Endothelial cell (in vitro differentiated cells): ENCODE measurements at places on chromosomes 12 and 14. TPM values are rescaled to one million over a fixed set of nuclear protein-coding genes. Genes with fewer than 3 reads are reported as not detected.

The PYM1 gene
- 58.6 TPM for total RNA-seq

The GPR162 gene
- total RNA-seq: 52.7 TPM

The KRT6C gene
- total RNA-seq: not detected

The TDP1 gene
- 34.9 TPM for total RNA-seq

The AMN gene
- not detected for total RNA-seq

The HCAR3 gene
- not detected for total RNA-seq

The LMO3 gene
- not detected for total RNA-seq

The RAB5B gene
- total RNA-seq: 130 TPM

The TMEM260 gene
- 17.0 TPM for total RNA-seq

The KCNK13 gene
- total RNA-seq: 0.10 TPM

The SIX1 gene
- 0.41 TPM for total RNA-seq

The SLC38A4 gene
- not detected for total RNA-seq

The CCDC198 gene
- total RNA-seq: not detected

The NOXRED1 gene
- total RNA-seq: 0.49 TPM

The PTCSC3 gene
- total RNA-seq: not detected

The RAPGEF3 gene
- total RNA-seq: 81.5 TPM

The PAPLN gene
- total RNA-seq: 1.1 TPM

The FAM181A gene
- total RNA-seq: not detected

The ACIN1 gene
- 226 TPM for total RNA-seq

The FOXN4 gene
- total RNA-seq: not detected

The FZD10 gene
- not detected for total RNA-seq

The LRP1-AS gene
- total RNA-seq: 0.46 TPM

The ERH gene
- total RNA-seq: 282 TPM

The BICDL1 gene
- 2.8 TPM for total RNA-seq

The CPNE6 gene
- total RNA-seq: not detected

The NGB gene
- total RNA-seq: not detected

The NPFF gene
- total RNA-seq: not detected

The FGD4 gene
- 17.2 TPM for total RNA-seq

The USP30 gene
- 13.6 TPM for total RNA-seq

The LMNTD1 gene
- not detected for total RNA-seq

The AACS gene
- total RNA-seq: 77.6 TPM

The RPAP3 gene
- 36.8 TPM for total RNA-seq

The DAO gene
- 0.41 TPM for total RNA-seq

The HSPA2 gene
- total RNA-seq: 9.4 TPM

The RNASE3 gene
- total RNA-seq: not detected

The PROX2 gene
- 0.08 TPM for total RNA-seq

The ACRBP gene
- 19.3 TPM for total RNA-seq

The ADAM21 gene
- not detected for total RNA-seq

The POTEM gene
- total RNA-seq: not detected

The ZC3H14 gene
- 57.7 TPM for total RNA-seq

The PTPN11 gene
- total RNA-seq: 97.8 TPM
